ENCODE measurements at places on chromosomes 16 and 17.
A peak's percentile ranks its signal among the peaks of the same experiment; 100 is the strongest.

- DNase-seq = no peak
These were observed 45.5 kb downstream of the ZCCHC14 start for GRCh38 chr16:87447323-87447722.

- no peak for DNase-seq
These were observed 7.0 kb upstream of the TRIM47 start for GRCh38 chr17:75885431-75885830.

DNA sequence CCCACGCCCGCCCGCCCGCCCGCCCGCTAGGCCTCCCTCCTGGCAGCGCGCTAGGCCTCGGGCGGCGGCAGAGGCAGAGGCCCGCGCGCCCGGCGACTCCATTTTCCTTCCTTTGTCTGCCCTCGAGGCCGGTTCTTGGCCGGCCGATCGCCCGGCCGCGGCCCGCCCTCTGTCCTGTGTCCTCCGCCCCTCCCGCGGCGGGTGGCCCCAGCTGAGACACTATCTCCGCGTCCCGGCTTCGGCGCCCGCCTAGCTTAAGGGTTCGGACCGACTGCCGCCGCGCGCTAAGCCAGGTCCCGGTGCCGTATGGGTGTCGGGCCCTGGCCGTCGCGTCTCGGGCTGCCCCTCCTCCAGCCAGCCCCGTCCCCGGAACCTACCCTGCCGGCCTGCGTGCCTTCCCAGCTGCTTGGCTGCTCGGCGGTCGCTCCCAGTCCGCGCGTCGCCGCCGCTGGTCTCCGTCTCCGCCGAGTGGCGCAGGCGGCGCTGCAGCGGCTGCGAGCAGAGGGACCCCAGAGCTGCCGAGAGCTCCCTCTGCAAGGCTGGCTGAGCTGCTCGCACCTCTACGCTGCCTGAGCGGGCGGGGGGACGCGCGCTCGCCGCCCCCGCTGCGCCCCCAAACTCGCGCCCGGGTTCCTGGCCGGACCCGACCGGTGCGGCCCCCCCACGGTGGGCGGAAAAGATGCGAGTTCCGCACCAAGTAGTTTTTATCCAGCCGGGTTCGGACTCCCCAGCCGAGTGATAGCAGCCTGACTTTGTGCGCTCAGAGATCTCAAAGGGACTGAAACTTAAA is 787 bp downstream of the CTCF start:
- DNase-seq = no peak

- DNase-seq = no peak
These were observed 34.0 kb downstream of the HS3ST3B1 start for GRCh38 chr17:14334919-14335318.

DNA sequence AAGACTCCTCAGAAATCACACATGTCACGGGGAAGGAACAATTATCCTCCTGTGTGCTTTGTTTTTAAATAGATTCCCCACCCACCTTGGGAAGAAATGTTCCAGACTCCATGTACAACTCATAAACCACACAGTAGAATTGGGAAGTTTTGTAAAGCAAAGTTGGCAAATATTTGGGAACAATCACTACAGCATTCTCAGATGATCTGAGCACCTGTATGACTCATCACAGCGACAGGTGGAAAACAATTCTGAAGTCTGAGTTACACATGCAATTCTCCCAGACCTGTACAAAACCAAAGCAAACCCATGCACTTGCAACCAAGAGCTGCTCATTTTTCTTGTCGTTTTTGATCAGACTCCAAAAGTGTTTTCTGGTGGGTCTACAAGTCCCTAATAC is 14.4 kb upstream of the MYLK3 start:
- no peak for DNase-seq

DNA sequence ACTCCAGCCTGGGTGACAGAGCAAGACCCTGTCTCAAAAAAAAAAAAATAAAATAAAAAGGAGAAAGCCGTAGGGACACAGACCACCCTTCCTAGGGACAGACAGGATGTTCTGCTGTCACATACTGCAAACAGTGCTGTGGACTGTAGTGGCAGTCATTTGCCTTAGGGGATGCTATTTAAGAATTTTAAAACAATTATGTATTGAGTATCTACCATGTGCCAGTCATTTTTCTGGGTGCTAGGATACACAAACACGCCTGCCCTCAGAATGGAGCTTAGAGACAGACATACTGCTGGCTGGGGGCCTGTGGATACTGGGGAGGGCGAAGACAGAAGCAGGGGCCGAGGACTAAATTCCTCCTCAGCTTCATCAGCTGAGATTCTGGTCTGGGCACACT is 45.5 kb downstream of the MRC2 start:
- no peak for DNase-seq

DNA sequence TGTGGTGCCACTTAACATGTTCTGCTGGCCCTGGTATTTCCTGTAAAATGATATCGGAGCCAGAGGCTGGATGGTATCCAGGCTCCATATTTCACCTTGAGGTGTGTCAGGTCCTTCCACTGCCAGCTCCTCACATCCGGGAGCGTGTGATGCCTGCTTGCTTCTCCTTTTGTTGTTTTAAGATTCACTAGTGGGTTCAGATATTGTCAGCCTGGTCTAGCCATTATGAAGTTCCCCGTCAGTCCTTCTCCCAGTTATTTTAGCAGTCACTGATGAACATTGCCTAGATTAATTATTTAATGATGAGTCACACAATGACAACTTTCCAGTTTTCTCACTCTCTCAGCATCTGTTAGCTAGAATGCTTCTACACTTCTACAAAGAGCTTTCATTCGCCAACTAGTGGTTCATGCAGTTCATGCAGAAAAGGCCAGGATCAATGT is 11.3 kb downstream of the DNAAF1 start:
- no peak for DNase-seq

DNA sequence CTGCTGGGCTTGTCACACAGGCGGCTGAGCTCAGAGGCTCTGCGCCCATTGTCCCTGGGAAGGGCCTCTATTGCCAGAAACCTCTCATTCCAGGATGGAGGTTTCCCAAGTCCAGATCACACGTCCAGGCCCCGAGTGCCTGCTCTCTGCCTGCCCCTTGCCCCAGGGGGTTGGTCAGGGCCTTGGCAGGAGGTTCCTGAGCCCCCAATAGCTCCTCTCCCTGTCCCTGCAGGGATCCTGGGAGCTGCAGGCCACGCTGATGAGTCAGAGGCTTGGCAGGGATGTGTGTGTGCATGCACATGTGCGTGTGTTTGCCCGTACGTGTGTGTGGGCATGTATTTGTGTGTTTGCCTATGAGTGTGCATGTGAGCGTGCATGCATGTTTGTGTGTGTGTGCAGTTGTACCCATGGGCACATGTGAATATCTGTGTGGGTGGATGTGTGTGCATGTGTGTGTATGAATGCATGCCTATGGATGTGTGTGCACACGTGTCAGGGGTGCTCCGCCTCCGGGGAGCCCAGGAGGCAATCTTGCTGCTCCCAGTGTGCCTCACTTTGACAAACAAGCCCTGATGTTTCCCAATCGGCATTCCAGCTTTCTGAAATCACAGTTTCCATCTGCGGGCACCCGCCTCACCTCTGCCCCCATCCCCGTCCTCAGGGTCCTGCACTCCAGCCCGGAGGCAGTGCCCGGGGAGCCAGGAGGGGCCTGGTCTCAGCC is 98.4 kb upstream of the GSE1 start:
- no peak for DNase-seq

GRCh38 chr16:554640-555365 is 5.4 kb upstream of the PRR35 start:
- no peak for DNase-seq

DNA sequence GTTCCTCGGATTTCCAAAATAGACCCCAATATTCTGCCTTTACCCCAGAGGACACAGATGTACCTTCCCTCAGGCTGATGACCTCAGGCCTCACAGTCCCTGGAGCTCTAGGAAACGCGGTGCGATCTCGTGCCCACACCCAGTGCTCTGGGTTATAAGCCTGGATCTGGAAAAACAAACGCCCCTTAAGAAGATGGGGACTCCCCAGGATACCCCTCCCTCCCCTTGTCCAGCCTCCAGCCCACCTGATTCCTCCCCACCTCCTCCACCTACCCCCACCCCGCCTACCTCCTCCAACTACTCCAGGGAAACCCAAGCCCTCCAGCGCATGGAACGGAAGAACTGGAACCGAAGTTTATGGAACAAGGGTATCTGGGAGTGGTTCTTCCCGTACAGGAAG is 19.1 kb downstream of the PRR11 start:
- no peak for DNase-seq

DNA sequence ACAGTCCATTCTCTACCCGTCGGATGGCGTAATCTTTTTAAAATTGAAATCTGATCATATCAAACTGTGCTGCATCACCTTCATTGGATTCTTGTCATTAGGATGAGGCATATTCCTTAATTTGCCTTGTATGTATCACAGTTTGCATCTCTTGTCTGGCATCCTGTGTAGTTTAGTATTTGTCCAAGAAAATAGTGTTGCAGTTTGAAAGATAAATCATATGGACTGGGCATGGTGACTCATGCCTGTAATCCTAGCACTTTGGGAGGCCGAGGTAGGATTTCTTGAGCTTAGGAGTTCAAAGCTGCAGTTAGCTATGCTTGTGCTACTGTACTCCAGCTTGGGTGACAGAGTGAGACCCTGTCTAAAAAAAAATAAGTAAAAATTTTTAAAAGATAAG is 5.8 kb upstream of the RSL1D1 start:
- DNase-seq = no peak

DNA sequence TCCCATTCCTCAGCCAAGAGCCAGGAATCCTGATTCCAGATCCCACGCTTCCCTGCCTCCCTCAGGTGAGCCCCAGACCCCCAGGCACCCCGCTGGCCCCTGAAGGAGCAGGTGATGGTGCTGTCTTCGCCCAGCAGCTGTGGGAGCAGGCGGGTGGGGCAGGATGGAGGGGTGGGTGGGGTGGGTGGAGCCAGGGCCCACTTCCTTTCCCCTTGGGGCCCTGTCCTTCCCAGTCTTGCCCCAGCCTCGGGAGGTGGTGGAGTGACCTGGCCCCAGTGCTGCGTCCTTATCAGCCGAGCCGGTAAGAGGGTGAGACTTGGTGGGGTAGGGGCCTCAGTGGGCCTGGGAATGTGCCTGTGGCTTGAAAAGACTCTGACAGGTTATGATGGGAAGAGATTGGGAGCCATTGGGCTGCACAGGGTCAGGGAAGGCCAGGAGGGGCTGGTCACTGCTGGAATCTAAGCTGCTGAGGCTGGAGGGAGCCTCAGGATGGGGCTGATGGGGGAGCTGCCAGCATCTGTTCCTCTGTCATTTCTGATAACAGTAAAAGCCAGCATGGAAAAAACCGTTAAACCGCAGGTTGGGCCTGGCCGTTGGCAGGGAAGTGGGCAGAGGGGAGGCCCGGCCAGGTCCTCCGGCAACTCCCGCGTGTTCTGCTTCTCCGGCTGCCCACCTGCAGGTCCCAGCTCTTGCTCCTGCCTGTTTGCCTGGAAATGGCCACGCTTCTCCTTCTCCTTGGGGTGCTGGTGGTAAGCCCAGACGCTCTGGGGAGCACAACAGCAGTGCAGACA is at the start of gene SPN:
Gene SPN (plus strand): TSS at position 232 of the 791 bp plus-strand sequence. CDS start 482 bp downstream, at position 714.
- DNase-seq = no peak

DNA sequence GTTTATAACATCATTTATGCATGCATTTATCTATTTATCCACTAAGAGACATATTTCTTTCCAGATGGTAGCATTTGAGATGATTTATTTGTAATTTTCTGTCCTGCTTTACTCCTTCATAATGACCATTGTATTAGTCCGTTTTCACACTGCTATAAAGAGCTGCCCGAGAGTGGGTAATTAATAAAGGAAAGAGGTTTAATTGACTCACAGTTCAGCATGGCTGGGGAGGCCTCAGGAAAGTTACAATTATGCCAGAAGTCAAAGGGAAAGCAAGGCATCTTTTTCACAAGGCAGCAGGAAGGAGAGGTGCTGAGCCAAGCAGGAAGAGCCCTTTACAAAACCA is 28.6 kb downstream of the TRIM25 start:
- DNase-seq = no peak

- DNase-seq = peak; percentile 71
These were observed 34.5 kb downstream of the USP7 start for GRCh38 chr16:8929086-8929748.

GRCh38 chr16:54923988-54924387 is 6.7 kb upstream of the IRX5 start:
- no peak for DNase-seq

GRCh38 chr16:66220702-66221101 is 145.8 kb upstream of the CDH5 start:
- DNase-seq = no peak

- DNase-seq = no peak
These were observed at the start of gene CENPV for GRCh38 chr17:16353317-16354174. Gene CENPV, minus strand, starts transcription at chr17:16353469. Its CDS starts 33 bp downstream, at chr17:16353436.

DNA sequence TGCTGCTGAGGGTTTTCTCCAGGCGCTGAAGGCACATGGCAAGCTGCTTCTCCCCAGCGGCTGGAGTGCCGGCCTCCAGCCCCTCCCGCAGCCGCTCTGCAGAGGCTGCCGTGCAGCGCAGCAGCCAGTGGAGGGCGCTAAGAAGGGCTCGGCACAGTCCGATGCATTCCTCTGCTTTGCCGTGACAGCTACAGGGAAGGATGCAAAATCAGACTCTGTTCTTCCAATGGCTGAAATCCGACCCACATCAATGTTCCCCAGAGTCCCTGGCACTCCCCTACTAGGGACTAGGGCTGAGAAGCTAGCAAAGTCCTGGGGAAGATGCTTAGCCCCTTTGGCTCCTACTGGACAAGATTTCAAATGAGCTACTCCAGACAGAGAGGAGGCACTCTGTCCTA is 19.0 kb downstream of the MED24 start:
- DNase-seq = no peak

DNA sequence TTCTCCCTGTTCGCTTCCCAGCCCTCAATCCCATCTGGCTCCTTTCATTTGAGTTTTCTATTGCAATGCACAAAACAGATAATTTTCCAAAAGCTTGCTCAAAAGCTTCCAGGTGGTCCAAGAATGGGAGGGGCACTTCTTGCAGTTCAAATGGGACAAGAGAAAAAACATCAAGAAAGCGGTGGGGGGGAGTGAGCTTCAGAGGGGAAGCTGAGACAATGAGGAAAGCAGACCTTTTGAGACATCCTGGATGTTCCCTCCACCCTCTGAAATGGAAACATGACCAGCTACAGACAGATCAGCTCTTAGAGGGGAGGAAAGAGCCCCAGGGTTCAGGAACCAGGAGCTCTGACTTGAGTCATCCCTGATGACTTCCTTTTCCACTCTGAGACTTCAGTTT is 368.2 kb downstream of the SLC39A11 start:
- no peak for DNase-seq

DNA sequence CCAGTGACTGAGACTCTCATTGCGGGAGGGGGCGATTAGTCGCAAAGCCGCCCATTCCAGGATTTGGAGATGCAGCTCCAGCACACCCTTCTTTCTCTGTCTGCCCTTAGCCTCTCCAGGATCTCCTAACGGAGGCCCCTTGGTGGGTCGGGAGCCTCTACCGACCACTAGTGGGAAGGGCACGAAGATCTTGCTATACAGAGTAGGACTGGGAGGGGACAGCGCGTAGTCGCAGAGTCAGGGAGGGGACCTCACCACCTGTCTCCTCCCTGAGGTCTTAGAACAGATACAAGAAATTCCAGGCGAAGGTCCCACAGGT is 588 bp upstream of the SMTNL2 start:
- DNase-seq = no peak
